ENCODE measurements at places on chromosomes 3 and 15.

DNA sequence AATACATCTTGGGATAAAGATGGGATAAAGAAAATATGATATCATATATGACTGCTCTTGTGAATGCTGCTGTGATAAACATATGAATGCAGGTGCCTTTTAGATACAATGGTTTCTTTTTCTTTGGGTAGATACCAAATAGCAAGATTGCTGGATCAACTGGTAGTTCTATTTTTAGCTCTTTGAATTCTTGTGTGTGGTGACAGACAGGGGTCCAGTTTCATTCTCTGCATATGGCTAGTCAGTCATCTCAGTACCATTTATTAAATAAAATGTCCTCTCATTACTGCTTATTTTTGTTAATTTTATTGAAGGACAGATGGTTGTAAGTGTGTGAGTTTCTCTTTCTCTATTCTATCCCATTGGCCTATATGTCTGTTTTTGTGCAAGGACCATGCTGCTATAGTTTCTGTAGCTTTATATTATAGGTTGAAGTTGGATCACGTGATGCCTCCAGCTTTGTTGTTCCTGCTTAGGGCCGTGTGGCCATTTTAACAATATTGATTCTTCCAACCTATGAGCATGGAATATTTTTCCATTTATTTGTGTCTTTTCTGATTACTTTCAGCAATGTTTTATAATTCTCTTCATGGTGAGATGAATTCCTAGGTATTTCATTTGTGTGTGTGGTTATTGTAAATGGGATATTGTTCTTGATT, 1089.8 kb upstream of the CADM2 start:
- no peak for DNase-seq

DNA sequence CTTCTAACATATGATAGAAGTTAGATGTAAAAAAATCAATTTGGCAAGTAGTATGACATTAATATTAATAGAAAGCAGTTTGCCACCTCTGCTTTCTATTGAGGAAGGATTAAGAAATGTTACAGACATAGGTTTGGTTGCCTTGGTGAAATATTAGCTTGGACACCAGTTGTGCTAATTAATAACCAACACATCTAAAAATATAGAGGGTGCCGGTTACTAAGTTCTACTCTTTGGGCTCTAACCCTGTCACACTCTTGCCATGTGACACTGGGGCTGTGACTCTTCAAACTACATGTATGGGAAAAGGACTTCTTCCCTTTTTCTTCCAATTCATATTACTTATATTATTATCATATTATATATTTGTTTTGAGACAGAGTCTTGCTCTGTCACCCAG, 64.4 kb downstream of the TRIM71 start:
- DNase-seq: no peak

GRCh38 chr15:74988007-74988800, 7.2 kb upstream of the SCAMP5 start:
- DNase-seq: peak; percentile 68

DNA sequence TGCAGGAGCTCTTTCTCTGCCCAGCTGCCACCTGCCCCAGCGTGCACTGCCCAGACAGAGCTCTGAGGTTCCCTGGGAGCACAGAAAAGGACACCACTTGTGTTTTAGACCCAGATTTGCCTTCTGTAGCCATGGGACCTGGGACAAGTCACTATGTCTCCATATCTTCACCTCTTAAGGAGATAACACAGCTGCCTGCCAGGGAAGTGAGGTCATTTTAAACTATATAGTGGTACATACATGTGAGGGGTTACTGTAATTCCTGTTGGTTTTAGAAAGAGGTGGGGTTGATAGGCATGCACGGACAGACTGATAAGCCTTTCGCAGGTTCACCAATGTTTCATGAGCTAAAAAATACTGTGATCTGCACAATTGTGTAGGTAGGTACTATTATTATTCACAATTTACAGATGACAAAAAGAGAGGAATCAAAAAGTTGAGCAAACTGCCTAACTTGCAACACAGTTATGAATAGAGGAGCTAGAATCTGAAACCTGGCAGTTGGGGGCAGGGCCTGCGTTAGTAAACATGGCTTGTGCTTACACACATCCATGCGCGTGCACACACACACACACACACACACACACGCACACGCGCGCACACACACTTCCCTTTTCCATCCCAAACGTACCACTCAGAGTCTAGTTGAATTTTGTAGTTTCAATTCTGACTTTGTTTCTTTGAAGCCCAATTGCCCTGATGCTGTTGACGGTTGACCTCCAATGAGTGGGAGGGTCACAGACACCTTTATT, 193.6 kb downstream of the FAM43A start:
- peak; percentile 2 for DNase-seq

- DNase-seq: no peak
Measured at GRCh38 chr15:80788536-80788935, 9.4 kb downstream of the CEMIP start.

DNA sequence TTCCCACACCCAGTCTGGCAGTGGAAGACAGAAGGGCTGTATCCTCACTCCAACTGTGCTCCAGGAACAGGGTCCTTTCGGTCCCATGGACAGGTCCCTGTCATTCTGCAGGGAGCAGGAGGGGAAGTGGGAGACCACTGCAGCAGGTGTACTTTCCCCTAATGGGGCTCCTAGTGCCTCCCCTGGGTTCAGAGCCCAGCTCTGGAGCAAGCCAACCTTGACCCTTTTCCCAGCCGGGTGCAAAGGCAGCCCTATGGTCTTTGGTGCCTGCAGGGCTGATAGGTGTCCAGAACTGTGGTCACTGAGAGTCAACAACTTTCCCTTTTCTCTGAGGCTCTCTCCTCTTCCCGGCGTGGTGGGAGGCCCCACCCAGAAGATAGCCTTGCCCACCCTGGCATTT, 26.8 kb downstream of the MAGEF1 start:
- no peak for DNase-seq

GRCh38 chr3:42096796-42097565, 5.8 kb downstream of the TRAK1 start:
- DNase-seq: peak; percentile 43

GRCh38 chr15:78618490-78618934, 2.3 kb downstream of the CHRNA3 start:
- peak; percentile 96 for DNase-seq

GRCh38 chr15:36778531-36778930, 199.1 kb downstream of the CDIN1 start:
- DNase-seq: no peak

DNA sequence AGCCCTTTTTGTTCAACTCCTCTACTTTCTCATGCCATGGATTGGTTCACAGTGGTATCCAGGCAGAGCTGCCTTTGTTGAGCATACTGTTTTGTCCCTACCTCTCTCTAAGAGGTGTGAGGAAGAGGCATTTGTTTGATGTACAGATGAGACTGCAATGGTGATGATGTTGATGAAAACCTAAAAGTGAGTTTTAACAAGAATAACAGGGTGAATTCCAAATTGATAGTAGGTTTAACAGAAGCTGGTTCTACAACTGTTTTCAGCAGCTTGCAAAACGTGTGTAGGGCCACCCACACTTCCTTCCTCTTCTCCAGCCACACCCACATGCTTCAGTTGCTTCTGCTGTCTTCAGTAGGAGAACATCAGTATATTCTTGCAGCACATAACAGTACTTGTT, 10.2 kb downstream of the SNRK start:
- peak; percentile 49 for DNase-seq

DNA sequence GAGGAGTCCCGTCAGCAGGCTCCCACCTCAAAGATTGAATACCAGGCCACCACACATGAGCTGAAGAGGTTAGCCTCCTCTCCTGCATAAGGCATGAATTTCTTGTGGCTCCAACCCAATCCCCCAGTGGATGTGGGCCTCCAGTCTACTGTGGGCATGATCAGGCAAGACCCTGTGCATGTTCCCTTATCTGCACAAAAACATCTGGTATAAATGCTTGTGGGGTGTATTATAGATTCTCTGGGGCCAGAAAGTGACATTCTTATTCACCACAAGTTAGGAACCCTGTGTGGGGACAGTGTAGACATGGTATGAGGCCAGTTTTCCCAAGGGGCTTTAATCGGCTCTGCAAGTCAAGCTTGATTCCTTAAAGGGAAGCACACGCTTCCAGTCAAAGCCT, 18.2 kb upstream of the UBP1 start:
- no peak for DNase-seq

GRCh38 chr3:66991459-66991858, 6.6 kb upstream of the KBTBD8 start:
- no peak for DNase-seq

- no peak for DNase-seq
Measured at GRCh38 chr15:87623832-87624231, 632.7 kb downstream of the NTRK3 start.

- no peak for DNase-seq
Measured at GRCh38 chr3:184757022-184757651, 45.3 kb upstream of the MAGEF1 start.

DNA sequence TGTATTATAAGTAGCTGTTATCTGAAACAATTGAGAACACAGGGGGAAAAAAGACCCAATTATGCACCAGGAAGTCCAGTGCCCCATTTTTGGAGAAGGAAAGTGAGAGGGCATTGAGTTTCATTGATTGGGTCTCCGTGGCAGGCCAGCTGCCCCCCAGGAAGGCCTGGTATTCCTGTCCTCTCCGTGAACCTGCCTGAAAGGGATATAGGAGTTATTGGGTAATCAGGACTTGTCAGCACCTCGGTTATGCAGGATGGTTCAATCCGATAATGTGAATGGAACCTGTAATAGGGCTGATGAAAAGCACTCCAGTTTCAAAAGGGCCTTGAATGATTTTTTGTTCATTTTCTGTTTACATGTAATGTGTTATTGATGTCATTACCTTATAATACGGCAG, 122.0 kb upstream of the RARB start:
- DNase-seq: no peak

All from stimulated activated CD8-positive, alpha-beta memory T cell treated with anti-CD3 and anti-CD28 coated beads, Interleukin-4, amount 100 ng/mL, for 48 hours (primary cell).